ENCODE measurements at places on chromosomes 1 and 21.
A peak's percentile ranks its signal among the peaks of the same experiment; 100 is the strongest.

DNA sequence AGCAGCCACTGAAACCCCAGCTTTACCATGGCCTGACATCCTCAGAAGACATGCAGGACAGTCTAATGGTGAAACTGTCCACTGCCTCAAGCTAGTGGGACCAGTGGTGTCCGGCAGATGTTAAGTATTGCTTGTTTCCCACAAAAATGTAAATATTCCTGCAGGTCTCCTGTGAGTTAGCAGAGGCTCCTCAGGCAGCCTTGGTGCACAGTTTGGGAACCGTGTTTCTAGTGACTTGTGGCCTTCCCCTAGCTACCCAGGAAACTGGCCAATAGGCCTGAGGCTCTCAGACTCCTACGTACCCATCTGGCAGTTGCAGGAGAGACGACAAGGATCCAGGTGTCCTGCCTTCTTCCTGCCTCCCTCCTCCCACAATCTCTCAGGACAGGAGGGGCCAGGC is 142.4 kb downstream of the CAMTA1 start:
- DNase-seq, result no peak

- no peak for DNase-seq
Measured at GRCh38 chr1:211468595-211468994, 23.4 kb downstream of the RD3 start.

DNA sequence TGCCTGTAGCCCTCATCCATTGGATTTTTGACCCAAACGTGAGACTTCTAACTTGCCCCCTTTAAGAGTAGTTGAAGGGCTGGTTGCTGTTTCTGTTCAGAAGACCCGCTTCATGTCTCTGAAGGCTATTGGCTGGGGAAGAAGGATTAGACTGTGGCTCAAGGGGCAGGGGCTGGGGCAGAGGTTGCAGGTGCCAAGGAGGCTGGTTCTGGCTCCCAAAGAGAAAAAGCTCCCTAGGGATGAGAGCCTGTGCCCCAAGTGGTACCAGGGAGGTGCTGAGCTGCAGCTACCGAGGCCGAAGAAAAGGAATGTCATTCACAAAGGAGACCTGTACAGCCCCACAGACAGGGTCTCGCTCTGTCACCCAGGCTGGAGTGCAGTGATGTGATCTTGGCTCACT is 5.8 kb downstream of the WNT3A start:
- DNase-seq, result no peak

DNA sequence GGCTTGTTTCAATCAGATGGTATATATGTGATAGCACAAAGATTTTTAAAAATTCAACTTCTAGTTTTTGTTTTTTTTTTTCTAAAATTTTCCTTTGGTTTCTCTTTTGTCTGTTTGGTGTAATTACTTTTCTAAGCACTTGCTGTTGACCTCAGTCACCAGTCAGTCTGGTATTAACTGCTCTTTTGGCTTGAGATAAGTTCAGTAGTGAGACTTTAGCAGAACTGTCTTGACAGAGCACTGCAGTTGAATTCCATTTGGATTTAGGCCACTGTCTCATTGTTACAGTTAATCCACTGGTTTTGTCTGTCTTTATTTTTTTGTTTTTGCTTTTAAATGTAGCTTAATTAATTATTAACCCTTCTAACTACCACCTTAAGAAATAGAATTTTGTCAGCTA is 36.2 kb downstream of the OSBPL9 start:
- DNase-seq, result no peak

DNA sequence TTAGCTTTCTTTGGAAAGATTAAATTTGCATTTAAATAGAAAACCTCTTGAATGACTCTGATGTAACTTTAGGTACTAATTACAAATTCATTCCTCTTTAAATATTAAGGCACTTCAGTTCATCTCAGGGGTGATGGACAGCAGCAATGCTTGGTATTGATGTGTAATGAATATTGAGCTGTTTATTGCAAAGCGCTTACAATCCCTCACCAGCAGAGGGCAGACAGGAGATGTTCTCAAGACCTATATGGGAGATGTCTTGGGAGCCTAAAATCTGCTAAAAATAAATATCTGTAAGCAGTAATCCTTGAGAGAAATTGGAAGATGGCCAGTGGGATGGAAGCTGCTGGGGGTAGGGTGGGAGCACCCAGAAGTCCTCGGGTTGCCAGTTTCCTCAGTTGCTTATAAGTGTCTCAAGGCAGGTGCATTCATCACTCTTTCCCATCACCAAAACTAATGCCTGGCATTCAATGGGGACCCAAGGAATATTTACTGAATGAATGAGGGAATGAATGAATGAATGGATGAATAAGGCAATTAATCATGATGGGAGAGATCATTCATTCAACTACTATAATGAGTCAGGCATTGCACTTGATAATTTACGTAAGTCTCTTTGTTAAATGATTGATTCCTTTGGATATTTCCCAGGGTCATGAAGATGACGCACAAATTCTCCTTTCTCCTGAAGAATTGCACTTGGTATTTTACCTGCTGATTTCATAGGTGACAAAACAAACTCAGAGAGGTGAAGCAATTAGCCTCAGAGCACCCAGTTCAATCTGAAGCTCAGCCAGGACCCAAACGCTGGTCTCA is 2.3 kb downstream of the KLHDC8A start:
- DNase-seq, result no peak

GRCh38 chr1:25648681-25649440 is 32.3 kb downstream of the MAN1C1 start:
- DNase-seq, result peak; percentile 40

DNA sequence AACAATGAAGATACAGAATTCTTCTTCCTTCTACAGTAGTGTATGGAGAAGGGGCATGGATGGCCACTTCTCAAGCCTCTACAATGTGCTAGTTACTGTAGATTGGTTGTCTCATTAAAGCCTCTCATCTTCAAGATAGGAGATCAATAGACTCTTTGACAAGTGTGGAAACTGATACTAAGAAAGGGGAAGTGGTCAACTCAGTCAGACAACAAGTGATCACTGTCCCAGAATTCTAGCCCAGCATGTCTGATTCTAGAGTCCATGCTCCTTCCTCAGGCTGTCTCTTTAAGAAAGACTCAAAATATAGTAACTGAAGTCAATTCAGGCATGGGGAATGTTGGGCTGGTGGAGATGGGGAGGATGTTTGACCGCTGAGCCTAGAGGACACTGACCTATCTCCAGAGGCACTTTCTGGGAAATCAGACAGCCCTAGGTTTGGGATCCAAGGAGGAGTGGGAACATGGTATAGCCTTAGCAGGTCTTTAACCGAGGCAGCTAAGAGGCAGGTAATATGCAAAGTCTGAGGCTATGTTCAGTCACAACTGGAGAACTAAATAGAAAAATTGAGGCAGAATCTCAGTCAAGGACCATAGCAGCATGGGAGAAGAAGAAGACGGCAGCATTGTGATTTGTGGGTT is 39.3 kb upstream of the EYA3 start:
- no peak for DNase-seq

DNA sequence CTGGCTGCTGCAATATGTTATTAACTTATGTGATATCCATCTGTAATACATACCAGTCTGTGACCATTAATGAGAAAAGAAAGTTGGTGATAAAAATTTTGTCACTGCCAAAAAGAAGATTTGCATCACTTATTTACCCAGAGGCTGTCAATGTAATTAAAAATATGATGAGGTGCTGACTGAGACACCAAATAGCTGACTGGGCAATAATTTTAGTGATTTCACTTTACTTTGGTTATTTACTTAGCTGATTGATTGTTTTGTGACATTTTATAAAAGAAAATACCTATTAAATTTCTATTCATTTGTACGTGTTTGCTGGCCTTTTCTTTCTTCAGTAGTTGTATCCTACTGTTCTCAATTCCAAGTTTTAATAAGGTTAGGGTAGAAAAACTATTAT is 139.2 kb downstream of the HLX start:
- no peak for DNase-seq

GRCh38 chr1:101238031-101238628 is 1.3 kb downstream of the S1PR1 start:
- DNase-seq, result no peak

- no peak for DNase-seq
Measured at GRCh38 chr1:28457678-28458077, 48.2 kb upstream of the RCC1 start.

- no peak for DNase-seq
Measured at GRCh38 chr1:215923129-215923824, 356.2 kb downstream of the KCTD3 start.

- no peak for DNase-seq
Measured at GRCh38 chr1:111615870-111616715, 3.5 kb upstream of the RAP1A start.

DNA sequence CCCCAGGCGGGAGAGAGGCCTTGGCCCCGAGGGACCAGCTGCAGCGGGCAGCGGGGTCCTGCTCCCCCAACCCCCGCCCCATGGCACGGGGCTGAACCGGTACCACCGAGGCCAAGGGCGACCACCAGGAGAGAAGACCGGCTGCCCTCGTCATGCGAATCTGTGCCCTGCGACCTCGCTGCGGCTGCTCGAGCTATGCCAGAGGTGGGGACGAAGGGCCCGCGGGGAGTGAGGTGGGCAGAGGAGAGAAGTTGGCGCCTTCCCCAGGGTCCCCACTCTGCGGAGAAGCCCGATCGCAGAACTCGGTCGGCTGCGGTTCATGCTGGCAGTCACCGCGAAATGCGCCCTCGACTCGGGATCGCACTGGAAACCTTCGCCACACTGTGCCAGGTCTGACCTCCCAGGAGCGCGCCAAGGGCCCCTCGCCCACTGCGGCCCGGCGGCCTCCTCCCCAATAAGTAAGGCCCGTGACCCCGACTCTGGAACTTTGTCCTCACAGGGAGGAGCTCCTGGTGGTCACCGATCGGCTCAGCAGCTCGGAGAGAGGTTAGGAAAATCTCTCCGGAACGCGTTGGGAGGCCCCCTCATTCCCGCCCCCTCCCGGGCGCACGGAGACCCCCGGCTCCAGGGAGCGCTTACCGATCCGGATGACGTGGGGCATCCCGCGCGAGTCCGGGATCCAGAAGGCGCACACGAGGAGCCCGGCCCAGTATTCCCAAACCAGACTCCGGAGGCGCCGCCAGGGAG is 787 bp downstream of the GRIK3 start:
- DNase-seq, result no peak

Measured in coronary artery (tissue), 2 donors.